ENCODE measurements at places on chromosomes 16 and 17.

DNA sequence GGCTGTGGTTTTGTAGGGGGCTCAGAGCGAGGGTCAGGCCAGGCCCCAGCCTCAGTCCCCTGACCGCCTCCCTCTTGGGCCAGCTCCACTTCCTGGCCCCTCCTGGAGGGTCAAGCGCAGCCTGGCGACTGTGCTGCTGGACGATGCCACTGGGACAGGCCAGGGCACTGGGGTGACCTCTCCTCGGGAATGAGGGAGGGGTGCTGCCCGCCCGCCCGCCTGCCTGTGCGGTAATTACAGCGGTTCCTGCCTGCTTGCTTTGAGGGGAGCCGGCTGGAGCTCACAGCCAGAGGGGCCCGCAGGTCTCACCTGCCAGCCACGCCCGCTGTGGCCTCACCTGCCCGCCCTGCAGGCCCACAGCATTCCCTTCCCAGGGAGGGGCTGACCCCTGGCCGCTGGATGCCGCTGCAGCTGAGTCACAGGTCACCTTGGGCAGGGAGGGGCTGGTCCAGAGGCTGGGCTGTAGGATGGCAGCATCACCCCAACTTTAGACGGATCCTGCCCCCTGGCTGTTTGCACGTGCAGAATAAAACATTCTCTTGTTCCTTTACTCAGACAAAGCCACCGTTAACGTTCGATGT lies 76.7 kb upstream of the CBX4 start:
- DNase-seq: no peak

DNA sequence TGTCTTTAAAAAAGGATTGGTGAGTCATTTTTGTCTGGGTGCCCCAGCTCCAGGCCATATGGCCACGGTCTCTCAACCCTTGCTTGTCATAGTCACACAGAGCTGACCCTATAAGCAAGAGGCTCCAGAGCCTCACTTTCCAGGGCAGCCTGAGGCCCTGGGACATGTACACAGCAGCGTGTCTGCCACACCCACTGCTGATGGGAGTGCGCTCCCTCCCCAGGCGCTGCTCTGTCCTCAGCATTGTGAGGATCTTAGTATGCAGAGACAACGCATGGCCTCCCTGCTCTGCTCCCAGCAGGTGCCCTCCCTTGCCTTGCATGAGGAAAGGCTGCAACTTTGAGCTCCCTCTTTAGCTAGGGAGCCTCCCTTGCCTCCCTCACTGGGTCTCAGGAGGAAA lies 80.8 kb upstream of the CRHR1 start:
- DNase-seq: no peak

DNA sequence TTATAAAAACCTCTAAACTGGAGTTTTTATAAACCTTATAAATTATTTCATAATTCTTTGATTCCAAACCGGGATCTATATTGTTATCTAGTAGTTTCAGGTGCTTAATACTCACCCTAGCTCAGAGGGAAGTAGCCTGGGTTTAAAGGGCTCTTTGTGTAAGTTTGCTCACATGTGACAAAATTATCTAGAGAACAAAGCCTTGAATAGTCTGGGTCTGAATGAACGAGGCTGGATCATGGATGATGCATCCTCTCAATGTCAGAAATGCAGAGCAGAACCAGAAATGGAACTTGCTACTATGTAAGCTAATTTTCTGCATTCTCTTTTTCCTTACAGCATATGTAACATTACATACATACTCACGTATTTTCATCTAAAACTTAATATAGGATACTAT lies 103.9 kb upstream of the NETO2 start:
- no peak for DNase-seq

DNA sequence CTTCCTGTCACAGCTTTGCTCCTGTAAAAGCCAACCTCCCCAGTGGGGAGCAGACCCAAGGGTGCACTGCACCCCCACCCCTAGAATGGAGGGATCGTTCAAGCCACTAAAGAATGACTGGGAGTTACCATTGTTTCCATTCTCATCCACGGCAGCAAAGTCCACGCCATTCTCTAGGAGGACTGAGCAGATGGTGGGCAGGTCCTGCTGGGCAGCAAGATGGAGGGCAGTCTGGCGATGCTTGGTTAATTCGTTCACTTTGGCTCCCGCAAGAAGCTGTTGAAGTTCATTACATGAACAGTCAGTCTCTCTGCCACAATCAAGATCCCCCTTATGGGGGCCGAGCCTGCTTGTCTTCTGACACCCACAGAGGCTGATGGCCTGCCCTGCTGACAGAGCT lies 30.8 kb downstream of the CYB5D2 start:
- no peak for DNase-seq

GRCh38 chr16:81652798-81653505 lies 126.1 kb upstream of the PLCG2 start:
- DNase-seq: no peak

DNA sequence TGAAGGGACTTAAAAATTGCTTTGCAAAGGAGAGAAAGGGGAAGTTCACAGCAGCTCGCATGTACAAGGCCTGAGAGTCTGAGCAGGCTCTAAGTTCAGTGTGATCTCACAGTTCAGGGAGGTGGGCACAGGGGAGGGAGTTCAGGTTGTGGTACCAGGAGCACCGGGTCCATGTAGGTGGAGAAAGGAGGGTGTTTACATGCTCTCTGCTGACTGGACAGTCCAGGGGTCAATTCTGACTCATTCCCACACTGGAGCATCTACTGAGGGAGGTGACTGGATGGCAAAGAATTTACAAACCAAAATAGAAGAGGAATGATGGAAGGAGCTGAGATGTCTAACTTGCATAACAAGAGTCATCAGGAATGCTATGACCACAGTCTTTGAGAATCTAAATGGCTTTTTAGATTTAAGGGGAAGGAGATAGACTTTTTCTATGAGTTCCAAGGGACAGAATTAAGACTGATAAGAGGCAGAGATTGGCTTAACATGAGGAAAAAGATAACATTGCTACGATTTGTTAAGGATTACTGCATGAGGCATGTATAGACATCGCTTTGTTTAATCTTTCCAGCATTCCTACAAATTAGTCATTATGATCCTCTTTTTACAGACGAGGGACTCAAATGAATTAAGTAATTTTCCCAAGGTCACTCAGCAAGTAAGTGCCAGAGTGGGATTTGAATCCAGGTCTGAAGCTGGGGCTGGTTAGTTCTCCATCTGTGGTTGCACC lies 29.9 kb downstream of the MIS12 start:
- DNase-seq: no peak

GRCh38 chr16:6160303-6160702 lies 1062.7 kb upstream of the EEF2KMT start:
- no peak for DNase-seq

DNA sequence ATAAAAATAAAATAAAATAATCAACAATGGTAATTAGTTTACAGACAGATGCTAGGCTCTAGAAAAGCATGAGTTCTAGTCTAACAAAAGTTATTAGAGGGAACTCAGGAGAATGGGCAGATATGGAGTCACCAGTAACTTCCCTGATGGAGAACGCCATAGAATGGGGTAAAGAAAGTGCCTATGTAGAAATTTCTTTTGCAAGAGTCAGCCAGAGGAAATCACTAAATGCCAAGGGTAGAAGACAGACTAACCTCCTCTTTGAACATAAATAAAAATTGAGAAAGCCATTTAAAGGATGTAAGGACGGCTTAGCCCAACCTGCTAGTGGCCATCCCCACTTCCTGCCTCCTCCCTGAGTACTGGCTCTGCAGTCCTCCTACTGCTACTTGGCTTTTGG lies 141.6 kb downstream of the VPS53 start:
- no peak for DNase-seq

GRCh38 chr17:13638855-13639458 lies 37.2 kb upstream of the HS3ST3A1 start:
- no peak for DNase-seq
